ENCODE measurements at places on chromosomes 7 and 10.

- DNase-seq, result no peak
Observed at GRCh38 chr7:65927489-65928448, 54.2 kb downstream of the GUSB start.

GRCh38 chr7:98474558-98474957 is 73.7 kb upstream of the BAIAP2L1 start:
- no peak for DNase-seq

DNA sequence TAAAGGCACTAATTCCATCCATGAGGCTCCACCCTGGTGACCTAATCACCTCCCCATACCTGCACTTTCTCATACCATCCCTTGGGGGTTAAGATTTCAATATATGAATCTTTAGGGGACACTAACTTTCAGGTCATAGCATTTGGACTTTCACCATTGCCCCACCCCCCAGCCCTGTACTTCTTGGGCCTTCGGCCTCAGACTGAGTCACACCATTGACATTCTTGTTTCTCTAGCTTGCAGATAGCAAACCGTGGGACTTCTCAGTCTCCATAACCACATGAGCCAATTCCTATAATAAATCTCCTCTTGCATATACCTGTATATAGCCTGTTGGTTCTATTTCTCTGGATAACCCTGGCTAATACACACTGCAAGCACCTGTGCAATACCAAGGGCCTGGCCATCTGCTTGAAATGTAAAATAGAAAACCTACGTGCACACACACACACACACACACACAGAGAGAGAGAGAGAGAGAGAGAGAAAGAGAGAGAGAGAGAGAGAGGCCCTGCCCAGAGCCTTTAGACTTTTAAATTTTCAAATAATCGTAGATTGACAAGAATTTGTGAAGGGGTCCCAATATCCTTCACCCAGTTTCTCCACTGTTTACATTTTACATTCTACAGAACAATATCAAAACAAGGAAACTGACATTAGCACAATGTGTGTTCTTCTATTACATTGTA is 25.3 kb downstream of the ANXA8 start:
- DNase-seq, result no peak

GRCh38 chr7:2108501-2109250 is 124.1 kb downstream of the MAD1L1 start:
- no peak for DNase-seq

- DNase-seq, result no peak
Observed at GRCh38 chr10:50622706-50623662, 772 bp downstream of the SGMS1 start.

GRCh38 chr10:124357561-124357885 is 61.2 kb downstream of the OAT start:
- DNase-seq, result peak; percentile 13

GRCh38 chr10:101826852-101827434 is 8.7 kb upstream of the OGA start:
- DNase-seq, result no peak

- DNase-seq, result peak; percentile 6
Observed at GRCh38 chr7:36391436-36392198, 2.0 kb downstream of the ANLN start.

- DNase-seq, result peak; percentile 16
Observed at GRCh38 chr7:108109221-108109908, 20.8 kb downstream of the LAMB4 start.

All from NCI-H1436 (cell line).